ENCODE measurements at places on chromosomes 16 and 17.
A peak's percentile ranks its signal among the peaks of the same experiment; 100 is the strongest.

DNA sequence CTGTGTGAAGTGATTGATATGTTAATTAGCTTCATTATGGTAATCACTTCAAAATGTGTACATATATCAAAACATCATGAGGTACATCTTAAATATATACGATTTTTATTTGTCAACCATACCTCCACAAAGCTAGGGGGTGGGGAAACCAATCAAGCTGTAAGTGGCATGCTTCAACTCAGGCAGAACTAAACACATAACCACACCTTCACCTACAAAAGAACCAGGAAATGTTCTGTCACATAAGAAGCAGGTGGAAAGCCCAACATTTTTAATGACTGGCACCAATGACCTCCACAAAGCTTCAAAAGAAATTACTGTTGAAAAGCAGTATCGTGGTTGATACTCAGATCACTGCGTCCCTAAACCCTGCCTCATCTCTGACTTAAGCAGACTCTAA lies 867.7 kb upstream of the EEF2KMT start:
- no peak for DNase-seq

DNA sequence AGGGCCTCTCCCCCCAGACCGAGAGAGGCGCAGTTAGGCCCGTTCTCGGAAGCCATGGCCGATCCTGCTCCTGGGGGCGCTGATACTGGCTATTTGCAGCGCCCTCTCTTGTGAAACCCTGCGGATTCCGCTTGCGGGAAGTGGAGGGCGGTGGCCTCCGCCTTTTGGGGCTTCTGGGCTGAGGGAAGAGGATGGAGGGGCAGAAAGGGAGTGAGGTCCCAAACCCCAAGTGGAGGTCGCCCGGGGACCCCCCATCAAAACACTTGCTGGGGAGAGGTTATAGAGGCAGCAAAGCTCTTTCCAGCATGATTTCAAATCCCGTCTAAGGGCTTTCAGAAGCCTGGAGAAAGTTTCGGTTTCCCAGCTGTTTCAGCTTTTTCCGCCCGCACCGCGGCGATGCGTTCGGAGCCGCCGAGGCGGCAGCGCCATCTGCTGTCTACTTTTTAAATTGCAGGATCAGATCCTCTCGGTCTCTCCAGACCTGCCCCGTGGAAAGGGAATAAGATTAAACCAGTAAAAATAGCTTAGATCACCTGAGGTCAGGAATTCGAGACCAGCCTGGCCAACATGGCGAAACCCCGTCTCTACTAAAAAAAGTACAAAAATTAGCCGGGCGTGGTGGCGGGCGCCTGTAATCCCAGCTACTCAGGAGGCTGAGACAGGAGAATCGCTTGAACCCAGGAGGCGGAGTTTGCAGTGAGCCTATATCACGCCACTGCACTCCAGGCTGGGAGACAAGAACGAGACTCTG lies 15.8 kb downstream of the SNX20 start:
- peak; percentile 81 for DNase-seq

DNA sequence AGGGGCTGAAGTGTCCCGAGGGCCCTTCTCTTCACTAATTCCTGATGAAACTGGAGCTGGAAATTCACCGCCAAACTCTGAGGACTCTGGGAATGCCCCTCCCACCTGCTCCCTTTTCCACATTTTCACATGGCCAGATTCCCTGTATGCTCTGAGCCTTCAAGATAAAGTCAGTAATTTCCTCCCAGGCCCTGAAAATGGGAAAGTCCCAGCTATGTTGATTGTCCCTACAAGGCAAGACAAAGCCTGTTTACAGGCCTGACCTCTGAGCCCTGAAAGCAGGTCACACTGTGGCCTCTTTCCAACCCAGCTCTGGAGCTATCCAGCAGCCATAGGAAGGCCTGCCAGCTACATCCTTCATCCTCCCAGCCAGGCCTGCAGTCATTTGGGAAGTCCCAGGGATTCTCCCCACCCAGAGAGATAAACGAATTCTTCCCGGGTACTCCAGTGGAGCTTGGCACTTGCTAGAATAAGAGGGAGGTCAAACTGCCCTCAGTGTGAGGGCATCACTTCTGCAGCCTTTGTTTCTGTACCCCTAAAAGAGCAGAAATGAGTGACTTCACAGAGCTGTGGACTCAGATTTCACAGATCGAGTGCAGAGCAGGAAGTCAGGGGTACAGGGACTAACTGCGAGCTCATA lies 19.6 kb upstream of the CCL2 start:
- DNase-seq: no peak

DNA sequence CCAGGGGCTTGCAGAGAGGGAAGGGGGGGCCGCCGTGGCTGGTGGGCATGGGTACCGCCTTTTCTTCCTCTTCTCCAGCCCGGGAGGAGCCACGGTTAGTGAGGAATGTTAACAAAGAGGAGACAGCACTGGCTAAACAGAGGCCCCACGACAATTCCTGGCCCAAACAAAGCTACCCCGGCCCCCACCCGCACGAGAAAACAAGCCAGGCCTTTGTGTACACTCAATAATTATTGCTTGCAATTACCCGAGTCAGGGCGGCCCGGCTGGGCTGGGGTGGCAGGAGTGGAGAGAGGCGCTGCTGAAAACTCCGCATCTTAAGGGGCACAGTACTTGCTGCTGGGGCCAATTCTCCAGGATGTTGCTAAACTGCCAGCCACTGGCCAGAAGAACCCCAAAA lies 56.4 kb downstream of the IRX5 start:
- no peak for DNase-seq

DNA sequence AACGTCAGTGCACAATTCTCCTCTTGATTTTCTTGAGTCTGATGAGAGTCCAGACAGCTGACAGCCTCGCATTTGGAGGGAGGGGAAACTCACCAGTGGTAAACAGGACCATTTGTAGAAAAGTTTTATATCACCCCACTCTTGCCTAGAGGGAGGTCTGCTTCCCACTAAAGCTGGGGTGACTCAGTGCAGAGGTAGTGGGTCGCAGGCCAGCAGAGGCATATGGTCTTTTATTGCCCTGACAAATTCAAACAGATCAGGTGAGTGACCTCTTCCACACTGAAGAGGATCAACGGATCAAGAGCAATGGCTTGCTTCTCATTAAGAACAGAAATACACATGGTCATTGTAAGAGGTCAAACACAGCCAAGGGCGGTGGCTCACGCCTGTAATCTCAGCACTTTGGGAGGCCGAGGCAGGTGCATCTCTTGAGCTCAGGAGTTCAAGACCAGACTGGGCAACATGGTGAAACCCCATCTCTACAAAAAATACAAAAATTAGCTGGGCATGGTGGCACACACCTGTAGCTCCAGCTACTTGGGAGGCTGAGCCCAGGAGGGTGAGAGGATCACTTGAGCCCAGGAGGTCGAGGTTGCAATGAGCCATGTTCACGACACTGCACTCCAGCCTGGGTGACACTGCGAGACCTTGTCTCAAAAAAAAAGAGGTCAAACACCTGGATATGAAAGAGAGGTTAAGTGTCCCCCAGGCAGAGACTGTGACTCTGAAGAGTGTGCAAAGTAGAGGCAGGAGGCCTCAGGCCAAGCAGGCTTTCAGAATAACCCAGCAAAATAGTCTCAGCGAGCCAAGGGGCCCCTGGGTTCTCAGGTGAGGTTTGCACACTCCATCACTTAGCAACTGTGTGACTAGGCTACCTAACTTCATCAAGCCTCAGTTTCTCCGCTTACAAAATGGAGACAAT lies 56.5 kb upstream of the ERN1 start:
- no peak for DNase-seq

DNA sequence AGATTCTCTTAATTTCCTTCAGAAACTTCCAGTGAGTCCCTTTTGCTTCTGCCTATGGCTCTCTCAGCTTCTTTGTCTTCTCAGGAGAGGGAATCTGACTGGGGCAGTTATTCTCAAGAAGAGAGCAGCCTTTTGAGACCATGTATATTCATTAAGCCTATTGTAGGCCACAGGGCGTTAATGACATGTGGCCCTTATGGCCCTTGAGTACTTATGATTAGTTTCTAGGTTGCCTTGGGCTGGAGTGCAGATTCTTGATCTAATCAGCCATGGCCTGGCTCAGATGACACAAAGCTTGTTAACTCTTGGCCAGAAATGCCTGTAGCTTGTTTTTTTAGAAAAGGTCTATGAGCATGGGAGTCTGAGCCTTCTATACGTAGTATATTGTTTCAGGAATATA lies 17.4 kb downstream of the MFSD11 start:
- no peak for DNase-seq

DNA sequence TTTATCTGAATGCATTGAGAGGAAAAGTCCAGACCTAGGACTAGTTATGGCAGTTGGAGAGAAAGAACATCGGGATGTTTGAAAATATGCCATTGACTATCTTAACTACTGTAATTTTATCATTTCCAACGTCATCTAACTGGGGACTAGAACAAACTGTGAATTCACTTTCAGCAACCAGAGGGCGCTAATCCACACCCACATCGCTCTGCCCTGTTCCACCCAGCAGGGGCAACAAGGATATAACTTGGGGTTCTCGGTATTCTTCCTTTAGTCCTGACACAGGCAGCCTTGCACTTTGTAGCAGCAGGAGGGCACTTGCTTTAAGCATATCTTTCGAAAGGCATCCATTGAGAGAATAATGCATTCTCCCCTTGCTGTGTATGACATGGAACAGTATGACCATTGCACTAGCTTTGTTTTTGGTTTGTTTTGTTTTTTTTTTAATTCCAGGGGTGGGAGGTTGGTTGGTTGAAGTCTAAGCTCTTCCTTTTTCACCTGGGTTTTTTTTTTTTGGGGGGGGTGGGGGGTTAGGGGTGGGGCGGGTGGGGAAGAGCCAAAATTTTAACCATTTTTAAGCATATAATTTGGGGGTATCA lies 31.5 kb downstream of the SIAH1 start:
- peak; percentile 77 for DNase-seq

DNA sequence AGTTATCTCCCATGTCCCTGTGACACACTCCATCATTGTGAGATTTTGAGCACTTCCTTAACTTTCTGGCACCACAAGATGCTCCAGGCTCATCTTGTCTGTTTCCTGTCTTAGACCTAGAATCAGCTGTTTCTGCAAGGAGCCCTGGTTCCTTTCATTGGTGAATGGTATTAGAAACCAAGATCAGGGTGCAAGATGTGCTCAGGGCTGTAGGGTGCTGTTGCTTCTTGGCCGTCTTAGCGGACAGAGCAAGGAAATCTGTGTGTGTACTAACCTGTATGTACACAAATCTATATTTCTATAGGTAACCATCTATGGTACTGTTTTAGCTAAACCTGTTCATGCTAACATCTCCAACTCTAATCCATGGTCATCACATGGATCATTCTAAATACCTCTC lies 8.1 kb upstream of the PRM1 start:
- DNase-seq: no peak

GRCh38 chr16:1211451-1212268 lies 13.4 kb downstream of the TPSG1 start:
- no peak for DNase-seq

- peak; percentile 81 for DNase-seq
These were observed 28.4 kb downstream of the CDH13 start for GRCh38 chr16:82655072-82655714.

DNA sequence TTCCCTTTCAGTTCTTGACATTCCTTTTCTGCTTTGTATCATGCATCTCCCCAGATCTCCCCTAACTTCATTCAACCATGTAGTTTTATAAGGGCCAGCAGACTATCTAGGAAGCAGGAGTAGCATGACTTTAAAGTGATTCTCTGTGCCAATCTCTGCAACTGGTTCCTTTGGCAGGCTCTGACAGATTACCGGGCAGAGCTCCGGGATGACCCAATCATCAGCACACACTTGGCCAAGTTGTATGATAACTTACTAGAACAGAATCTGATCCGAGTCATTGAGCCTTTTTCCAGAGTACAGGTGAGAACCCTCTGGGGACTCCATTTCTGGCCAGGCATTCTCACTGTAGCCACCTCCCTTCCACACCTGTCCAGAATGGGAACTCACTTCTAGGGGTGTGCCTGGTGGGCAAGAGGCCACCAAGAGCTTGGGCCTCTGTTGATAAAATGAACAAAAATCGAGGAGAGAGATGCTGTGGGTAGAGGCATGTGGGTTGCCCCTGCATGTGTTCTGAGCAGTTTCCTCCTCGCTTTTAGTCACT lies 7.6 kb upstream of the CDK5R1 start:
- no peak for DNase-seq

- no peak for DNase-seq
These were observed 142.5 kb upstream of the ELAC2 start for GRCh38 chr17:13160296-13160695.

DNA sequence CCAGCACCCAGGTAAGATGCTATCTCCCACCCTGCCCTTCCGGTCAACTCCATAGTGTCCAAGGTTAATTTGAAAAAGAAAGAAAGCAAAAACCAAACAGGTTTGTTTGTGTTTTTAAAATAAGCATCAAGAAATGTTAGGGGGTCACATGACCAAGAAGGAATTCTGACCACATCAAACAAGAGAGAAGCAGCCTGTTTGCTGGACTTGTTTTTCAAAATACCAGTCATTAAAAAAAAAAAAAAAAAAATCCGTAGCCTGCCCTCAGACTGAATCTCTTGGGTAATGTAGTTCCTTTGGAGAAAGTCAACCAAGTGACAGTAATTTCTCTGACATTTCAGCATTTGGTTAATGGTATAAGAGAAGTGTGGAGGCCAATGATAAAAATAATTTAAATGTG lies 38.4 kb downstream of the HNF1B start:
- DNase-seq: no peak

DNA sequence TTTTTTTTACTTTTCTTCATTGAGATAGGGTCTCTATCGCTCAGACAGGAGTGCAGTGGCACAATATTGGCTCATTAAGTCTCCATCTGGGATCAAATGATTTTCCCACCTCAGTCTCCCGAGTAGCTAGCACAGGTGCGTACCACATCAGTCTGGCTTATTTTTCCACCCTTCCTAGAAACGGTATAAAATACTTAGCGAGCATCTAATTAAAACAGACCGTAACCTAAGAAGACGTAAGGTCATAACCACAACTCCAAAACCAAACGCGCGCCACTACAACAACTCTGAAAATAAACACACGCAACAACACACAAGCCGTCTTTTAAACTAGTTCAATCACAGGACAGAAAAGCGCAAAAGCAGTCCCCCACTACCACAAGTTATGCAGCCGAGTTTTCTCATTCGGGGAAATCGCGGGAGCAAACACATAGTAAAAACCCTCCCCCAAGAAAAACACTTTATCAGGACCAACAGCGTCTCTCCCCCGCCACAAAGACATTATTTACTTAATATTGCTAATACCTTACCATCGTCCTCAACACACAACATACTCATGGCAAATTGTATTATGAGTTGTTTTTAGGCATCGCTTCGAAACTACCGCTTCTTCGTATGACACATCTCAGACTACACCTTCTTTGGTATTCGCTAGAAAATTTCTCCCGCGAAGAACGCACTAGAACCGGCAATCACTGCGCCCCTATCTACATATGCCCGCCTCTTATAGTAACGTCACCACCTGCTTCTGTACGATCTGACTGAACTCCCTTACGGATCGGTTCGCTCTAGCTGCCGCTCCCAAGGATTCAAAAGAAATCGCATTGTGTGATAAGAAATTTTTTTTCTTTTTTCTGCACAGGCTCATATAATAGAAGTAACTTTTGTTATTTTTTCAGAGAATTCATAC lies 32.8 kb downstream of the TEX14 start:
- peak; percentile 91 for DNase-seq

DNA sequence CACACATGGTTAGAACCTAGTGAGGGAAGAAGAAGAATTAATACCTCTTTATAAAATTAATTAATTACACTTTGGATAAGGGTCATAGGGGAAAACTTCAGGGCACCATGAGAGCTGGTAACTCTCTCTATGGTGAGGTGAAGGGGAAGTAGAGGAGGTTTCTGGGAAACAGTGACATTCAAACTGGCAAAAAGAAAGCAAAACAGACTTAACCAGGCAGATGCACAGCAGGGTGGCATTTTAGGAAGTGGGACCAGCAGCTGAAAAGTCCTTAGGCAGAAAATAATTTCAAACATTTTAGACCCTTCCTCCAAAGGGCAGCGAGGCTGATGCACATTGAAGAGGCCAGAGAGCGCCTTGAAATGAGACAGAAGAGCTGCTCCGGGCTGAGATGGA lies 157.8 kb downstream of the CDH13 start:
- no peak for DNase-seq

- DNase-seq: no peak
These were observed 3.8 kb downstream of the G6PC3 start for GRCh38 chr17:44074231-44074910.

Data from CD4-positive, CD25-positive, alpha-beta regulatory T cell (primary cell).